NCI-H2081 treated with DMSO at 0.1 percent for 48 hours (cell line): ENCODE measurements at places on chromosomes 6 and 20.

GRCh38 chr6:36241728-36242127 lies 28.1 kb upstream of the PNPLA1 start:
- no peak for DNase-seq

DNA sequence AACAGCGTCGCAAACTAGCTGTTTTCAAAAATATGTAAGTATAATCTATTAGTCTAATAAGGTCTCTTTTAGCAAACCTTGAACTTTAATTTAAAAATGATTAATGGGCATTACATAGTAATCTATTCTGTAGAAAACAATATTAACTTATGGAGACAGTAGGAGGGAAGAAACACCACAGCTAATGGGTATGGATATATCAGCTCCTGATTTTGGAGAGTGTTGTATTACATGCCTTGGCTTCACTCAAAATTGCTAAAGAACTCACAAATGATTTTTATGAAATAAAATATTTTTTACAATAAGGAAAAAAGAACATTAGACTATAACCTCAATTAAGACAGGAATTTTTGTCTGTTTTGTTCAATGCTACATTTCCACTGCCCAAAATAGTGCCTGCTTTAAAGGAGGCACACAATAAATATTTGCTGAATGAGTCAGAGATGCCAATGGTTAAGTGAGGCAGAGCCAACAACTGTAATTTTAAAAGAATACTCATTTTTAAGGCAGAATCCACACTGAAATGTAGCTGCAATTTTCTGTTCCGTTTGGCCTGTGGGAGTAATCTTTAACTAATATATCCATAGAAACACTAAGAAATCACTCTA lies 15.7 kb downstream of the ATG5 start:
- no peak for DNase-seq

DNA sequence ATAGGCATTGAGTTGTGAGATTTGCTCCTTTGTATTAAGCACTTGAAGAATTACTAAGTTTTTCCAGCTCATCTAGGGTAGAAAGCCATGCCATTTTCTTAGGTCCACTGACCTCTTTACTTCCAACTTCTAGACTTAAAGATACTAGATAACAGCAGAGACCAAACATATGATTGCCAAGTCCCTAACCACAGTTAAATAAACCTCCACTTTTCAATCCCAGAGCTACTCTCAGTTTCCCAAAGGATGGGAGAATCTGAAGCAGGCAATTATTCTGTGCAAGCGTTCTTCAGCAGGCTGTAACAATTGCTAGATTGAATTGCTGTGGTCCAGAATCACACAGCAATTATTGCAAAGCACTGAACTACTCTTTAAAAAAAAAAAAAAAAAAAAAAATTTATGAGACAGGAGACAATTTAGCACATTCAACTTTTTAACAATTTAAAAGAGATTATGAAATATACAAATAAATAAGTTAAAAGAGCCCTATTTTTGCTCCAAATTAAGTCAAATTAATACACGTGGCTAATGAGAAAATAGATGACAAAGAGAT lies 104.0 kb upstream of the PRSS16 start:
- no peak for DNase-seq

DNA sequence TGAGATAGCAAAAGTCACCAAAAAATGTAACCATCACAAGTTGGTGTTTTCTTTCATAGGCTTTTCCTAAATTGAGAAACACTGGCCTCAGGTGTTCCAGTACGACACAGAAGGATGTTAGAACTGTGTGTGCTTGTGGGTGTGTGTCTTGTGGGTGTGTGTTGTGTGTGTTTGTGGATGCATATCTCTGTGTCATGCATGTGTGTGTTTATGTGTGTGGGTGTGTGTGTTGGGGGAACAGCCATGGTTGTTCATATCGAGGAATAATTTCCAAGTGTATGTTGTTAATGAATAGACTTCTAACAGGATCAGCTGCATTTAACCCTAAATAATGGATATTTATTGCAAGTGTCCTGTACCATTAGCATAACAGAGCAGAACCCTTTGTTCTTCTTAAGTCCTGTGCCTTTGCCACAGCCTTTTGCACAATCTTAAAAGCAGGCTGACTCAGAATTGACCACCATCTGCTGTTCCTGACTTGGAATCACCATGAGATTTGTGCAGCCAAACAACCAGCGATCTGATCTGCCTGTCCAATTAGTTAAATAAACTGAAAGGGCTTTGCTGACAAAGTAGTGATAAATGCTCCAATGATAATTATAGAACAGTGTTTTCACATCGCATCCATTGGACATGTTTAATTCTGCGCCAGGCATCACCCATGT lies 7.6 kb downstream of the CD93 start:
- peak; percentile 72 for DNase-seq

DNA sequence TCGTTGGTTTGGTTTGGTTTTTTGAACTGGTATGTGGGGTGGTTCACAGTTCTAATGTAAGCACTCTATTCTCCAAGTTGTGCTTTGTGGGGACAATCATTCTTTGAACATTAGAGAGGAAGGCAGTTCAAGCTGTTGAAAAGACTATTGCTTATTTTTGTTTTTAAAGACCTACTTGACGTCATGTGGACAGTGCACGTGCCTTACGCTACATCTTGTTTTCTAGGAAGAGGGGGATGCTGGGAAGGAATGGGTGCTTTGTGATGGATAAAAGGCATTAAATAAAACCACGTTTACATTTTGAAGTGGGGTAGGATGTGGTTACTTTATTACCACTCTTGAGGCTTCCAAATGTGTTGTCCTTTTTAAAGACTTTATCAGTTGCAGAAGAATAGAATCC lies 168.0 kb downstream of the ZMYND8 start:
- DNase-seq, result no peak

DNA sequence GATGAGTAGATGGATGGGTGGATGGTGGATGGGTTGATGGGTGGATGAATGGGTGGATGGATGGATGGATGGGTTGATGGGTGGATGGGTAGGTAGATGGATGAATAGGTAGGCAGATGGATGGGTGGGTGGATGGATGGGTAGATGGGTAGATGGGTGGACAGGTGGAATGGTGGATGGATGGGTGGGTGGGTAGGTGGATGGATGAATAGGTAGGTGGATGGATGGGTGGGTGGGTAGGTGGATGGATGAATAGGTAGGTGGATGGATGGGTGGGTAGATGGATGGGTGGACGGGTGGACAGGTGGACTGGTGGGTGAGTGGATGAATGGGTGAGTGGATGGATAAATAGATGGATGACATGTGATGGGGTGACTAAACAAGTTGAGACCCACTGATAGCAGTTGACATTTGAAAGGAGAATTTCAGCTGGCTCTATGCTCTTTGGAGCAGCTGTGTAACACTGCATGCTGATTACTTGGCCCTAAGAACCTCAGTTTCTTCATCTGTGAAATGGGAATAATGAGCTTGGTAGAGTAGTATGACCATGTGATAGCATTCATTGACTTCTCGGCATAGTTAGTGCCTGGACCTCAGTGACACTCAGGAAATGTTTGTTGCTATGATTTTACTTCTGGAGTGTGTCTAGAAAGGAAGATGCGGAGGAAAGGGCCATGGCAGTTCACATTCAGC lies 184.3 kb downstream of the NFATC2 start:
- no peak for DNase-seq

DNA sequence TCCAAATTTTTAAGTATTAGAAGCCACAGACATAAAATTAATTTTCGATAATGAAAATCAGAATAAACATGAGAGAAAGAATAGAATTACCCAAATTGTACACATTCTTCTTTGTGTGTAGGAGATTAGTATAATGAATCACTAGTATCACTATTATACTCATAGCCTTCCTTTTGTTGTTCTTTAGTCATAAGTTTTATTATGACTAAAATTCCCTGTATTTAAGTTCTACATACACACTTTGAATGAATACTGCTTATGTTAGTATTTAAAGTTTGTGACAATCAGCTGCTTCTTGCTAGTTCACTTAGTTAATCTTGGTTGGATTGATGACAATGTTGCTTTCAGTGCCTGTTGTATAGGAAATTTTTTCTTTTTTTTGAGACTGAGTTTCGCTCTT lies 72.7 kb downstream of the CCDC170 start:
- no peak for DNase-seq

DNA sequence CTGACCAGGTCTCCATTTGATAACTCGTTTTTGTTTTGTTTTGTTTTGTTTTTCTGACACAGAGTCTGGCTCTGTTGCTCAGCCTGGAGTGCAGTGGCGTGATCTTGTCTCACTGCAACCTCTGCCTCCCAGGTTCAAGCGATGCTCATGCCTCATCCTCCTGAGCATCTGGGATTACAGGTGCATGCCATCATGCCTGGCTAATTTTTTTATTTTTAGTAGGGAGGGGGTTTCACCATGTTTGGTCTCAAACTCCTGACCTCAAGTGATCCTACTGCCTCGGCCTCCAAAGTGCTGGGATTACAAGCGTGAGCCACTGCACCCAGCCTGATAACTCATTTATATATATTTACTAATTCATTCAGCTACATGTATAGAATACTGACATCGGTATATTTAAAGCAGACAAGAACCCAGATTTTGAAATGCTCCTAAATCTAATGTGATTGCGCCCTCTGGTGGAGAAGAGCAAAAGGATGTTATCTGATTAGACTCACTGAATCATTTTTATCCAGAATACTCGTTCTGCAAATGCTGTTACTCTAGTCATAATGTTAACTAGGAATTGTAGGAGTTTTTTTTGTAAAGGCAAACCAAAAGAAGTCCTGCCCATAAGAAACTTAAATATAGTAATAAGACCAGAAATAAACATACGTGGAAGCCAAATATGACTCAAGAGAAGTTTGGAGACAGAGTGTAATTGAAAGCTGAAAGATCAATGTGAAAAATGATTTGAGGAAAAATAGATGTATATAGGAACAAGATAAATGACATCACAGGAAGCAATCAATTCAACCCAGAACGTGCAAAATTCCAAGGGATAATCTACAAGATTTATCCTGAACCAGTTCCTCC lies 5.3 kb upstream of the COL12A1 start:
- DNase-seq, result peak; percentile 35

DNA sequence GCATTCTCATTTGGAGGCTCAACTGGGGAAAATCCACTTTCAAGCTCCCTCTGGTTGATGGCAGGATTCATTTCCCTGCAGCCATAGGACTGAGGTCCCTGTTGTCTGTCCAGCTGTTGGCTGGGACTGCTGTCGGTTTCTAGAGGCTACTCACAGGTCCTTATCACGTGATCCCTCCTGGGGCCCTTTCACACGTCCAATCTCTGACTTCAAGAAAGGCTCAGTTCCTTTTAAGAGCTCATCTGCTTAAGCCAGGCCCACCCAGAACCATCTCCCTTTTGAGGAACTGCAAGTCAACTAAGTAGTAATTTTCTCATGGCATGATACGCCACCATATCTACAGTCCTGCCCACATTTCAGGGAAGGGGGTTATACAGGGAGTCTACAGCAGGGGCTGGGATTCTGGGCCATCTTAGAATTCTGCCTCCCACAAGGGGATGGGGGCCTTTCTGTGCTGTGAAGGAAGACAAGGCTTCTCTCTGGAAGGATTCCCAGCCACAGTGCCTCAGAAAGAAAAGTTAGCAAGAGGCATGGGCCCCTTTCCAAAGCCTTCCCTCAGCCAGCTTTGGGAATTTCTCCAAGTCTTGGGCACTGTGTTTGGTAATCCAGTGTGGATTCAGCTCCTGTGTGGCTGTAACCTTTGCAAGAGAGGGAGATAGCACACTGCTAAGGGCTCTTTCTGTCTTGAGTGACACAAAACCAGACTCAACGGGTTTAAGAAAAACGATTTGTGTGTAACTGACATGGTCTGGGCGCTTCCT lies 66.4 kb downstream of the CTCFL start:
- no peak for DNase-seq
